ENCODE measurements at places on chromosomes 5 and 9.
A peak's percentile ranks its signal among the peaks of the same experiment; 100 is the strongest.

DNA sequence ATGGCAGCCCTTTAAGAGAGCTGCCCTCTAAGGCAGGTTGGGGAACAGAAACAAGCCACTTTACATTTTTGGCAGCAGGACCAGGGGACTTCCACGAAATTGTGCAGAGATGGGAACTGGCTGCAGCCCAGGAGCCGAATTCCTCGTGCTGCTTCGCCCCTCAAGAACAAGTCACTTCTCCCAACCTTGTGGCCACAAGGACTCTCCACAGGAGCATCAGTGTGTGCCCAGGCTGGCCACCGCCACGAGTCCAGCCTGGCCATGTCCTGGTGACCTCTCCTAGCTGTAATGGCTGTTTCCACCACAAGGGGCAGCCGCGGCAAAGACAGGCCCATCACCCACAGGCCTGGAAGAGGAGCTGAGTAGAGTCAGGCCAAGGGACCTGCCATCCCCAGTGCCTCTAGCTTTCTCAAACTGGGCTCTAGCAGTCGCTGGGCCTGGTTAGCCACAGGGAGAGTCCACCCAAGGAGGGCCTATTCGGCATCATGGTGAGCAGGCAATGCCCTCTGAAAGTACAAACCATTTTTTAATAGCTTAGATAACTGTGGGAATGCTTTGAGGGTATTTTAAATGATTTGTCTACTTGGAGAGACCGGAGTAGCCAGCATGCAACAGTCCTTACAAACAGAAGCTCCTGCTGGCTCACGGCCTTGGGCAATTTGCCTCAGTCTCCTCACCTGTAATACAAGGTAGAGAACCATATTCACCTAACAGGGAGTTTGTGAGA is 129.0 kb downstream of the COL23A1 start:
- no peak for DNase-seq

DNA sequence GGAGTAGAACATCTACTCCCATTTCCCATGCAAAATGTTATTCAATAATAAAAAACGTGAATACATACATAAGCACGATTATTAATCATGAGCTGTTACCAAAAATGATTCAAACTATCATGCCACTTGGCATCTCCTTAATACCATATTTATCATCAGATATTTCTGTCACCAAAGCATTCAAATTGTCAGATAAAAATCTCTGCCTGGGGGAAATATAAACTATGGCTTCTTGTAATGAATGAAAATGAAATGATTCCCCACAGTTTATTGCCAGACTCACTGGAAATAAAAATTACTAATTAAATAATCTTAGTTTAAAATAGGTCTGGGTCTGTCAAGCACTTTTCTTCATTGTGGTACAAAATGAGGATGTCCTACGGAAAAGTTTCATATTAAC is 265.4 kb downstream of the EDIL3 start:
- DNase-seq: no peak

GRCh38 chr5:104706600-104706999 is 1144.0 kb upstream of the NUDT12 start:
- no peak for DNase-seq

DNA sequence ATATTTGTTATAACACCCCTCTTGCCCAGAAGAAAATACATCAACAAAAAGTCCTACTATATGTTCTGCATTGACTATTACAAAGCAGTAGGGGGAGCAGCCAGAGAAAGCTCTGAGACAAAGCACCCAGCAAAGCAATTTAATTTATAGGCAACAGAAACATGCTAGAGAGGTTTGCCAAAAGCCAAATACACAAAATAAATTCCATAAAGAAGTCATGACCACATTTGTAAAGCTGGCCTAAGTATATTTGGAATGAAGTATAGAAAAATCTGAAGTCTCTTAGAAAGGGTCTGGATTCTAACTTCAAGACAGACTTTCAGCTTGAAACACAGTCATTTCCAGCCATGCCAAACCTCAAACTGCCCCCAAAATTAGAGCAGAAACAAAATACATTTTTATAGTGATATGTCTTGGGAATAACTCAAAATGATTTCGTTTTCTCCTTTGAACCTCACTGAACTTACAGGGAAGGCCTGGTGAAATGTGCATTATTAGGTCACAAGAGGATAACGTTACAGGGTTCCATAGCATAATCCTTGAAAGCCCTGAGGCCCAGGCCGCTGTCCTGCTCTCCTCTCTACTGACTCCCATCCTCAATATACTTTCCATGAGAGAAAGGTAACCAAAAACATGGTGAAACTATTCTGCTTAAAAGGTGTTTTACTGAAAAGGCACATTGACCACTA is 451.8 kb downstream of the RAB3C start:
- no peak for DNase-seq

DNA sequence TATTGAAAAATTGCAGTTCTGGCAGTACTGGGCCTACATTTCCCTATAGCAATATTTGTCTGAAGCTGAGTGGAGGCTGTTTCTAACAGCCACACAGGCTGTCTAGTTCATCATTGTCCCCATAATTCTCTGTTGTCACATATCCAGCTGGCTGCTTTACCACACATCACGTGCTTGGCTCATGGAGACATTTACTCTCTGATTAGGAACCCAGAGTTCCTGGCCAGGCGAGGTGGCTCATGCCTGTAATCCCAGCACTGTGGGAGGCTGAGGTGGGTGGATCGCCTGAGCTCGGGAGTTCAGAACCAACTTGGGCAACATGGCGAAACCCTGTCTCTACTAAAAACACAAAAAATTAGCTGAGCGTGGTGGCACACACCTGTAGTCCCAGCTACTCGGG is 81.4 kb downstream of the PGM5 start:
- no peak for DNase-seq

DNA sequence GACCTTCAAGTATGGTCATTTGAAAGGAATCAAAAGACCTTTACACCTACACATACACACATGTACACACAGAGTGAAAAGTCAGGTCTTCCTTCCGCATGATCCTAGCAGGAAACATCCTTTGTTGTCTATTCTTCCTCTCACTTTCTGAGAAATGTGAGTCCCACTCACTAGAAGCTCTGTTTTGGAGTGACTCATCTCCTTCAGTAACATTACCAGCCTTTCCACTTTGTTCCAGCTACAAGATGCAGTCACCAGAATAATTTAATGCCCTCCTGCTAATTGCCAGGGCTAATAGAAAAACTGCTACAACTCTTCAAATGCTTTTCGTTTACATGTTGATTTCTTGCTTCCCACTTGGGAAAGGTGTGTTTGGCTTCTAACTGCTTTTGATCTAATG is 417.3 kb downstream of the RASEF start:
- no peak for DNase-seq

DNA sequence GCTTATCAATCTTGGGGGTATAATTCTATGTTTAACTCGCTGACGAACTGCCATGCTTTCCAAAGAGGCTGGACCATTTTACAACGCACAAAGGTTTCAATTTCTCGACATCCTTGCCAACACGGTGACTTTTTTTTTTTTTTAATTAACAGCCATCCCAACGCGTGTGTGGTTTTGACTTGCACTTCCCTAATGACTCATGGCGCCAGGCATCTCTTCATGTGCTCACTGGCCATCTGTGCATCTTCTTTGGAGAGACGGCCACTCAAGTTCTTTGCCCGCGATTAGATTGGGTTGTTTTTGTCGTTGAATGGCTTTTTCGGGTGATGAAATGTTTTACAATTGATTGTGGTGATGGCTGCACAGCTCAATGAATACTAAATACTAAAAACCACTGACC is 12.5 kb upstream of the CARD9 start:
- DNase-seq: no peak

DNA sequence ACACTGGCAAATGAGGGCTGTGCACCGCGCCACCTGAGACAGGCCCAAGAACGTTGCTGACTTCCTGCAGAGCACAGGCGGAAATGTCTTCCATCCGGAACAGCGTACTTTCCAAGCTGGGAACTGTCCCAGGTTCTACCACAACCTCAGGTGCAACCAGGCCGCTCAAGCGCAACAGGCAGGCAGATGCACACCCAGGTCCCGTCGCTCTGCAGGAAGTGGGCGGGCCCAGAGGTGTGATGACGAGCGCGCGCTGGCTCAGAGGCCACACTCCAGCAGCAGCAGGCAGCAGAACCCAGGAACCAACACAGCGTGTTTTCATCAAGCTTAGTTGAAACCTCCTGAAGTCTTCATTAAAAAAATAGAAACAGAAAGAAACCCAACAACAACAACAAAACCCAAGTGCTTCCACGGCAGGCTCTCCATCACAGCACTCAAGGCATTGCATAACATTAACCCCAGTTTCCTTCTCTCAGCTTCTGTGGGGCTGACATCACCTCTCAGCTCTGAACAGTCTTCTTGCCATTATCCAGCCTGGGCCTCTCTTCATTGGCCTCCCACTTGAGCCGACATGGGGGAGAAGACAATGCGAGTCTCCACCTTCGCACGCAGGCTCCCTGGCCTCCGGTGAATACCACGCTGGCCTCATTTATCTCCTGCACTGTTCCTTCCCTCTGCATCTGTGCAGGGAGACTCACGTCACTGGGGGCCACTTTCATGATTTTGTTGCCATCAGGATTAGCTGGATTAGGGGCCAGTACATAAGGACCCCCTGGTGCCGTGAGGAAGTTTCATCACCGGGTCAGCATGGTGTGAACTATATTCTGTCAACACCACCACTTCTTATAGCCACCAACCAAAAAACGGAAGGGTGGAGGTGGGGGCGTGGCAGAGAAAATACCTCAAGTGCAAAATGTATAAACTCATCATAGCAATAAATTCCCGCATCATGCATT is 22.1 kb downstream of the PTCH1 start:
- DNase-seq: peak; percentile 72

GRCh38 chr5:126937771-126938170 is 92.6 kb downstream of the MARCHF3 start:
- DNase-seq: no peak

DNA sequence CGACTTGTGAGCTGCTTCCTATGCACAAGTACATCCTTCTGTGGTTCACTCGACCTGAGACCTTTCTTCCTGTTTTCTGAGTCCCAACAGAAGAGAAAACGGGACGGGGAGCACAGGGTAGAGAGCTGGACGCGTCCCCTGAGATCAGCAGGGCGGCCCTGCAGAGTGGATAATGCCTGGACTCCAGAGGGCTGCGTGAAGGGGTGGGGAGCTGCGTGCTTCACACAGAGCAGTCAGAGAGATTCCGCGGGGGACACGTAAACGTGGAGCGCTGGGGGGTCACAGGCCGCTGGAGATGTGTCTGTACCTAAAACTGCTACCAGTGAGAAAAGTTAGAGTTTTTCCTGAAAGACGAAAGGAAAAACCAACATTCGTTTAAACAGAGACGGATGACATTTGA is 46.3 kb downstream of the HSD17B3 start:
- DNase-seq: no peak

DNA sequence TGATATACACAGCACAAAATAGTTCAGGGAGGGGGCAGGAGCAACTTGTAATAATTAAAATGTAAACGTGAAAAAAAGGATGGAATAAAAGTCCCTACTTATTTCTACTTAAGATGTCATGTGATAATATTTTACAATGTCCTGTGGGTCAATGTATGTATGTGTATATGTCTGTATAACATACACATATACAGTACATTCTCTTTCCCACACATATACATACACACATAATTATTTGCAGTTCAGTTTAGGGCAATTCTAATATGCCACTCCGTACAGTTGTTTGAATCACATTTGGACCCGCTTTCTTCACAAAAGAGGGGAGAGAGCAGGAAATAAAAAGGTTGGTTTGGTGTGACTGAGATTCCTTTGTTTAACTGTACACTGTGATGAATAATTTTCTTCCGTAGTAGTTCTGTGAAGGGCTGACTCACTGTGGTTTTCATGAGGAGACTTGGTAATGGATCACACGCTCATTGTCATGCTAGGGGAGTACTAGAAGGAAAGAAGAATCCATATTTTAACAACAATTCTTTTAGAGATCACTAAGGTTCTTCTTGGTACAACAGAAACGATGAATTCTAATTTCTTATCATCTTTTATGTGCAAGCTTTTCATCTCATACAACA is 26.2 kb upstream of the ACOT12 start:
- DNase-seq: no peak

- DNase-seq: no peak
Measured at GRCh38 chr5:74262544-74263207, 377.9 kb downstream of the ENC1 start.

DNA sequence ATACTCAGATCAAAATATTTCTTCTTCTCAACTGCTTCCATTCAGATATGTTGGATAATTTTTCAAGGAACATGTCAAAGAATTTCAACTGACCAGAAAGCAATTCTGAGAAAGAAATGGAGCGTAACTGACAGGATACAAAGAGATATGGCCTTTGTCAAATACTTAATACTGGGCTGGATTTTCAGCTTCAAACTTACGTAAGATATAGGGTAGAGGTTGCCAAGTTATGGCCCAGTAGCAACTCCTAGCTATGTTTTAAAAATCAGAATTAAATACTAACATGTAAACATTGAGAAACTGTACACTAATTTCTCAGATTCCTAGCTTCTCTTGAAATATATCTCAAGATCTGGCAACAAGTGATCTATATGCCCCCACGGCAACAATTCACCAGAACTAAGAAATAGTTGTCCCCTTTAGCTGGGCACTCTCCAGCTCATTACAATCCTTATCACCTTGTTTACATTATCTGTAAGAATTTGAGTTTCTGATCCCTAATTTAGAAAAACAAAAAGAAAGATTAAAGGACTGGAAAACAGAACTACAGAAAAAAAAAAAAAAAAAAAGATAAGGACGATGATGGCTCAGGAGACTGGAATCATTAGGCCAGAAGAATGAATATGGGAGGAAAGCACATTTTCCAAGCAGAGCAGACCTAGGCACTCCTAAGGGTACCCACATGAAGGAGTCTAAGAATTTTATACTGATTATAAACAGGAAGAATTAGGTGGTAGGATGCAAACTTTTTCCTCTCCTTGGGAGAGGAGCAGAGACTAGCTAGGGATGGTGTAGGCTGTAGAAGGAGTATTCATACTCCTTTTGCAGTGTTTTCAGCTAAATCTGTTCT is 23.0 kb downstream of the INIP start:
- DNase-seq: no peak

DNA sequence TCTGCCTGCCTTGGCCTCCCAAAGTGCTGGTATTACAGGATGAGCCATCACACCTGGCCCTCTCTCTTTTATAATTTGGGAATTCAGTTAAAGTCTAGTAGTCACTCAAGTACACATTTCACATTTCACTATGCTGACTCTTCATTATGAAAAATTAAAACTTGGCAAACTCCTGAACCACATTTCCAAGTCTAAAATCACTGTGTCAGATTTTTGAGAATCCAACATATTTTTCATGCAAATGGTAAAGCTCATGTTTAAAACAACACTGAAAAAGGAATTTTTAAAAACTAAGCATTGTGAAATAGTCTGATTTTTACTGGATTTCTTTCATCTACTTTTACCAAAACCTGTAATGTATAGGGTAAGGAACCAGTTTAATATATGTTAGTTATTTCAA is 92.3 kb downstream of the SVEP1 start:
- DNase-seq: no peak

- no peak for DNase-seq
Measured at GRCh38 chr9:88587885-88588649, 53.1 kb downstream of the NXNL2 start.

- DNase-seq: no peak
Measured at GRCh38 chr9:115038178-115038577, 79.8 kb downstream of the TNC start.

- no peak for DNase-seq
Measured at GRCh38 chr9:110133608-110134210, 74.2 kb downstream of the C9orf152 start.

GRCh38 chr5:143244000-143244736 is 159.3 kb downstream of the NR3C1 start:
- no peak for DNase-seq

All from stimulated activated CD8-positive, alpha-beta memory T cell treated with anti-CD3 and anti-CD28 coated beads, Interleukin-7, amount 100 ng/mL, for 4 hours (primary cell).